ENCODE measurements at places on chromosomes 12 and 14. TPM values are rescaled to one million over a fixed set of nuclear protein-coding genes. Genes with fewer than 3 reads are reported as not detected.

DNA sequence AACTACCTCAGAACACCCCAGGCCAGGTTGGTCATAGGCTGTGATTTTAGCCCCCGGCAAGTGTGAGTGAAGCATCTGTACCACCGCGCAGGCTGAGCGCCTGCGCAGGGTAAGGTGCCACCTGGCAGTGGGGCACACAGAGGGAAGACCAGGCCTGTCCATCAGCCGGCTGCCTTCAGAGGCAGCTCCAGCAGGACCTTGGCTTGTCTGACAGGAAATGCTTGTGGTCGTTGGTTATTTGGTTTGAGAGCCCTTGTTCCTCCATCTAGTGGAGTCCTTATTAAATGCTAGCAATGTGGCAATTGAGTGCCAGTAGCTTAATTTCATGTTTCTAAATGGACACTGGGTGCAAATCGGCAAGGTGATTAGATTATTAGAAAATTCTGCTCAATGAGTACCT lies 27.5 kb downstream of the SLC25A29 start:
- no peak for DNase-seq

GRCh38 chr14:20836668-20837338 lies 34.2 kb upstream of the RNASE1 start:
- no peak for DNase-seq

DNA sequence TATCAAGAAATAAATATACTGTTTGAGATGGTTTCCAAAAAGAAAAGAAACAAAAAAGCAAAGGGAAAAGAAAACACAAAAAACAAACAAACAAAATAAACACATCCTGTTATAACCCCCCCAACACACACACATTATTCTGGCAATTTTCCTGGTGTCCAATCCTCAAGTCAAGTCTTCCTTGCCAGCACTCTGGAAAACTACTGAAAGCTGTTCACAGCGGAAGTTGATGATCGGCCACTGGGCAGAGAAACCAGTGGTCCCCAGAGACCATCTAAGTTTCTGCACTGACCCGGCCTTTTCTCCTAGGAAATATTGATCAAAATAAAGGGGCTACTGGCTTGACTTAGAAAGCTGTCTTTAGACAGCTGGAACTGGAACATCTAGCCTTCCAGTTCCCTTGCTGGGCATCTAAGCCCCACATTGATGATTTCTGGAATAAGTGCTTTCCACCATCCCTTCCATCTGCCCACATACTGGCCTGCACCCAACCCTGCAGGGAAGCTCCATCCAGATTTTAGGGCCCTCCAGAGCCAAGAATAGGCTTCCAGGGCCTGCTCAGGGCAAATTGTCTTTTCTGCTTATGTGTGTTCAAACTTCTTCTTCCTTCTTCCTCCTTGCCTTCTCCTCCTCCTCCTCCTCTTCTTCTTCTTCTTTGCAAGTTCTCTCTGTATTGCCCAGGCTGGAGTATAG lies 11.6 kb upstream of the PPP1CC start:
- no peak for DNase-seq

DNA sequence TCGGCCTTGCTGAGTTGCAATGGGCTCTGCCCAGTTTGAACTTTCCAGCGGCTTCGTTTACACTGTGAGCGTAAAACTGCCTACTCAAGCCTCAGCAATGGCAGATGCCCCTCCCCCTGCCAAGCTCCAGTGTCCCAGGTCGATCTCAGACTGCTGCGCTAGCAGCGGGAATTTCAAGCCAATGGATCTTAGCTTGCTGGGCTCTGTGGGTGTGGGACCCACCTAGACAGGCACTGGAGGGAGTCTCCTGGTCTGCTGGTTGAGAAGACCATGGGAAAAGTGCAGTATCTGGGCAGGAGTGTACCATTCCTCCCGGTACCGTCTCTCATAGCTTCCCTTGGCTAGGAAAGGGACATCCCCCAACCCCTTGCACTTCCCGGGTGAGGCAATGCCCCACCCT lies 88.2 kb downstream of the KLHL28 start:
- no peak for DNase-seq

GRCh38 chr12:80469681-80470080 lies 25.6 kb downstream of the PTPRQ start:
- DNase-seq, result no peak

The CLEC4D gene
- total RNA-seq, result not detected

The STAB2 gene
- 1.4 TPM for total RNA-seq

The SUDS3 gene
- total RNA-seq, result 38.5 TPM

The SAMD15 gene
- 3.5 TPM for total RNA-seq

The MYBPC1 gene
- total RNA-seq, result 0.55 TPM

The CCDC88C gene
- total RNA-seq, result 78.5 TPM

Measured in mucosa of gallbladder (tissue), 1 donor.